ENCODE measurements at places on chromosomes 16 and 17.

GRCh38 chr16:10693889-10694288 is 841 bp downstream of the TEKT5 start:
- DNase-seq: no peak

GRCh38 chr17:81684442-81684911 is 666 bp downstream of the HGS start:
- DNase-seq: no peak

- no peak for DNase-seq
Measured at GRCh38 chr17:27457731-27458523, 1.7 kb downstream of the KSR1 start.

DNA sequence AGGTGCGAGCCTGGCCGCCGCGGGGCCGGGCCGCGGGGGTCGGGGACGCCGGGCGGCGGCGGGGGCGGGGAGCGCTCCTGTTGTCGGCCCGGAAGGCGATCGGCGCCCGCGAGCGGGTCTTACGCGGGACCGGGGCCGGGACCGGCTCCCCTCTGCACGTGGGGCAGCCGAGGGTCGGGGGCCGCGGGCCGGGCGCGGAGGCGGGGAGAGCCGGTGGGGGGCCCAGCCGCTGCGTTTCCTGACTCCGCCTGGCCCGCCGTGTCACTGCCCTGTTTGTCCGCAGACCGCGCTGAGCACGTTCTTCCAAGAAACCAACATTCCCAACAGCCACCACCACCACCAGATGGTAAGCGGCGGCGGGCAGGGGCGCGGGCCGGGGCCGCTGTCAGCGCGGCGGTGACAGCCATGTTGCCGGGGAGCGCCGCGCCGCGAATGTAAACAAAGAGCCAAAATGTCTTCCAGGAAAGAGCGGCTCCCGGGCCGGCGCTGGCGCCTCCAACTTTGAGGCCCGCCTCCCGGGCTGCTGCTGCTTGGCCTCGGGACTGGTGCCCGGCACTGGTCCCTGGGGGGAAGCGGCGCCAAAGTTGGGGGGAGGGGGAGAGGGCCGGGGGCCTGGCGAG is 586 bp downstream of the UBALD2 start:
- peak; percentile 79 for DNase-seq

GRCh38 chr17:50781167-50781566 is 13.8 kb upstream of the ANKRD40CL start:
- DNase-seq: no peak

DNA sequence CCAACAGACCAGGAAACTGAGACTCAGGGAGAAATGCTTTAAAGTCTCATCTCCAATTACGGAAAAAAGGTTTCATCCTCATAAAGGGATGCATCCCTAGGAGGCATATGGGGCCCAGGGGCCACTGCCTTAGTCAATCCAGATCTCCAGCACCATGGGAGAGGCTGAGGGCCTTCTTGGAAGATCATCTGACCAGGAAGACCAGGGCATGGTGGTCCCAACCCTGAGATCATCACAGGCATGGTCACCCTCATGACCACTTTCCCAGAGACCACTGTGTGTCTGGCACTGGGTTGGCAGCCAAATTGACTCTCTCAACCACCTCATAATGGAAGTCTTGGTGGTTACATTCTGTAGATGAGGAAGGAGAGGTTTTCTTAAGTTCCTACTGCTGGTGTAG is 23.4 kb upstream of the CES5A start:
- no peak for DNase-seq

DNA sequence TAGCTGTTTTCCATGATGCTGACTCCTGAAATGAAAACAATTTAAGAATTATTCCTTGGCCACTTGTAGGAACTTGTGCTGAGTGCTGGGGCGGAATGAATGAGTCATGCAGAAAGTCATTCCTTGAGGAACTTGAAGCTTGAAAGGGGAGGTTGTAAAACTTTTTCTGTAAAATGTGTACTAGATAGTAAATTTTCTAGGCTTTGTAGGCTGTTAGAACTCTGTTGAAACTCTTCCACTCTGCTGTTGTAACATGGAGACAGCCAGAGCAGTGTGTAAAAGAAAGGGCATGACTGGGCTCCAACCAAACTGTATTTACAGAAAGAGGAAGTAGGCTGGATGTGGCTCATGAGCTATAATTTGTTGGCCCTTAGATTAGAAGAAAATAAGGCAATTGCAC is 46.1 kb downstream of the ABCA8 start:
- no peak for DNase-seq

Data from activated naive CD8-positive, alpha-beta T cell treated with anti-CD3 and anti-CD28 coated beads, Interleukin-2, amount 10 ng/mL, durations not matched to agents 7 days and 5 days (primary cell).